ENCODE measurements at places on chromosomes 13 and 19.

- DNase-seq, result no peak
Measured at GRCh38 chr13:30659980-30660379, 42.3 kb downstream of the USPL1 start.

DNA sequence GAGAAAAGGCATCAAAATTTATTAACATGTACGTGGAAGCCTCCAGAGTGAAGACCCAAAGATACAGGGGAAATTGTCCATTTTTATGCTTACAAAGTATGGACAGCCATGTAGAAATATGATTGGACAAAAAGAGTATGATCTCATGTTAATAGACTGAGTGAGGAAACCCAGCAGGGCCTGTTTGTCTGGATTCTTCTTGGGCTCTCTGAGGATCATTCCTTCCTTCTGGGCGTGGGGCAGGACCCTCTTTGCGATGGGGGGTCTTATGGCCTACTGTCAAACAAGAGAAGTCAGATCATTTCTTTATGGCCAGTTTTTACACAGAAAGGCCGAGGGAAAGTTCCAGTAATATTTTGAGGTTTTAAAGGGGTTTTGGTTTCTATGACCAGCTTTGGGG lies 110.8 kb downstream of the ESD start:
- no peak for DNase-seq

DNA sequence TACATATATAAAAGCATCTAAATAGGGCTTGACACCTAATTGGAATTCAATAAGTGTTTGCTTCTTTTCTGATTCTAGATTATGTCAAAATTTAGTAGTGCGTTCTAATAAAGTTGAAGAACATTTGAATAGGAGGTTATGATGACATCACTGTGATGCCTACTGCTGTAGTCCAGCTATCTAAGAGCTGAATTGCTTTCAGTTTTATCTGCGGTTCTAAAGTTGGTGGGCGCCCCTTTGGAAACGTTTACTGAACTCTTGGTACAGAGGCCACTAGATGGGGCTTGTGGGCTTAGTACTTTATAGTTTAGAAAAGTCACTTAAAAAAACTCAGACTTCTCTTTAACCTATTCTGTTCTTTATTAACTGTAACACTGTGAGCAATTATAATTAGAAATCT lies 776.9 kb downstream of the GPC5 start:
- DNase-seq, result no peak

DNA sequence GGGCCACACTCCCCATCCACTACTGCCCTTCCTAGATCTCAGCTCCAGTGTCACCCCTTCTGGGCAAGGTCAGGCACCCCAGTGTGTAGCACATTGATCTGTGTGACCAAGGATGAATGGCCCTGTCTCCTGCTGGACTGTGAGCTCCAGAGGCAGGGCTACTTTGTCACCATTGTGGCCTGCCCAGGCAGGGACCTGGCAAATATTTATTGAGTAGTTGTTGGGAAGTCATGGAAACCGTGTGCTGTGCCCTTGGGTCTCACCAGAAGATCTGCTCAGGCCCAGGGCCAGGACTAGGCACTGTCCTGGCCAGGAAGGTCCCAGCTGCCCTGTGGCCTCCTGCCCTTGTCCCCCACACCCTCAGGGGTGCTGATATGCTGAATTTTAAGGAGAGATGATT lies 10.5 kb downstream of the NACC1 start:
- no peak for DNase-seq

DNA sequence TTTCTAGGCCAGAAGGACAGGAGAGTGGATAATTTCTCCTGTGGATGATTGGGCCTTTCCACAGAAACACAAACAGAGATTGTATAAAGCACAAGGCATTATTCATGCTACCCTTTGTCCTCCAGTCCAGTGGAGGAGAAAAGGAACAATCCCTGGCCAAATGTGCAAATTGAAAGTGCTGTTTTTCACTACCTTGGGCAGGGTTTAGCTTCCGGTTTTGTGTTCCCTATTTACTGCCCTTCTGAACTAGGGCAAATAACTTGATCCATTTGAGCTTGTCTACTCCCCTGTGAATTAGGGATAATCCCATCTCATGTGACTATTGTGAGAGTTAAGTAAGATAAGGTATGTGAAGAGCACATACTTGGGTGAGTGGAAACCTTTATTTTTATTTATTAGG lies 13.3 kb downstream of the PDX1 start:
- DNase-seq, result no peak

GRCh38 chr13:20161275-20161950 lies 561 bp upstream of the GJA3 start:
- no peak for DNase-seq

- DNase-seq, result no peak
Measured at GRCh38 chr19:55079400-55080038, 3.9 kb downstream of the EPS8L1 start.

- no peak for DNase-seq
Measured at GRCh38 chr19:10118960-10119359, 739 bp downstream of the EIF3G start.

DNA sequence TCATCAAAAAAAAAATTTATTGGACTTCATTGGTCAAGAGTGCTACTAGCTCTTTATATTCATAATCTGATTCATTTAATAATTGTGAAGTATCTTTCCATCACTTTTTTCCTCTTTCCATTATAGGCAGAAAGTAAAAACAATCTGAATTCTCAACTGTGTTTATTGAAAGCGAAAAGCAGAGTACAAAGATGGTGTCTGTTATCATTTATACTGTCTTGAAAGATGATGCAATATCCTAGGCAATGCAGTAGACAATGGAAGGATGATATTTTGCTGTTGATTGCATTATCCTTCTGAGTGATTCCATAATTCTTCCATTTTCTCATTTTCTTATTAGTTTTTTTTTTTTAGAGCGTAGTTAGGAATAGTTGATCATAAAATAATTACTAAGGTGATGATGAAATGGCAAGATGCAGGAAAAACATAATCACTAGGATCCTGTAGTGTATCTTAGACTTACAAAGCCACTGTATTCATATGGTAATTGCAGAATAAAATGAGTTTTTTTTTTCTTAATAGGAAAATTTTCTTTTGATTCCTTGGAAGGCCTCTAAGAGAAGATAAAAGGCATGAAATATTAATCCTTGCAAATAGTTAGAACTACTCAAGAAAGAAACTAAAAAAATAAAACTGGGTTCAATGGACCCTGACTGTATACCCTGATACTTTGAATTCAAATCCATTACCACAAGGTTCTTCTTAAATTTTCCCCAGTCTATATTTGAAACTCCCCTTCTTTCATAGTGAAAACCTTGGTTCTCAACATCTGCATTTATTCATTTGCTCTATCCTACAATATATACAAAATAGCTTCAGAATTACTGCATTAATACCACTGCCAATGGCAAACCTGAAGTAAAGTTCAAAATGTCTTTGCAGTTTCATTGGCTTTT lies 11.6 kb downstream of the URI1 start:
- no peak for DNase-seq

DNA sequence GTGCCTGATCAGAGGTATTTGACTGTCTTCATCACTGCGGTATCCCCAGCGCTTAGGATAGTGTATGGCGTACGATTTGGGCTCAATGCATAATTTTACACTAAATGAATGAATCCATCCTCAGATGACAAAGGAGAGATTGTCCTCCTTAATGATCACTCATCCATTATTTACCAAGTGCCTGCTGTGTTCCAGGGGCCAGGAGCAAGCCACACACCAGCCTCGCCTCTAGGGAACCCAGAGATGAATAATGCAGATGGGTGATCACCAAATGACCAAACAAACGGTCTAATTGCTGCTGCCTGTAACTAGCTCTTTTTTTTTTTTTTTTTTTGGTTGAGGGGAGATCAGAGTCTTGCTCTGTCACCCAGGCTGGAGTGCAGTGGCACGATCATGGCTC lies 5.9 kb upstream of the GPR32 start:
- no peak for DNase-seq

DNA sequence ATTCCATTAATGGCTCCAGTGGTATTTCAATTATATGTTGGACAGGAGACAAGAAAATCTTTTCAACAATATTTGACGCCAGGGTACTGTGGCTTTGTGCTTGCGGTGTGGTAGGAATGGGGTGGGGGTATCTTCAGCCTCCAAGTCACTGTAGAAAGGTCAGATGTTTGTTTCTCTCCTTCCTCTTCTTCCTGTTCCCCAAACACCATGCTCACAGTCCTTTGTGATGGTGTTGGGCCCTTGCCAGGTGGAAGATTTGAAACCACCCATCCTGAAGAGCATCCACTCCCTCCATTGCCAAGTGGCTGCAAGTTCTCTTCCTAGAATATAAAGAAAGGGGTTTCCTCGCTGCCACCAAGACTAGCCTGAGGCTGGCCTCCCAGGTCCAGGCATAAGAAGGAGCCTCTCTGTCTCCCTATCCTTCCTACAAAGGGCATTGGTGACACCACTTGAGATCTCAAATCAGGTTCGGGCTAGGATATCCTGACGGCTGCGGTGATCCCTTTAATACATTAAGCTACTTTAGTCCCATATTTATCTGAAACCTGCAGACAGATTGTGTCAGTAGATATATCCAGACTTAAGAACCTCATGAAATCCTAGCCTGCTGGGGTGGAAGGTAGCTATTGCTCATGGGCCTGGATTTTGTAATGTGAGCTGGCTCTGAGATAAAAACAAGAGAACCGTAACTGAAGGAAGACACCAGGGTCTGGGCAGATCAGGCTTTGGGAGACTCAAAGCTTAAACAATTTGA lies 64.3 kb upstream of the SIAH3 start:
- no peak for DNase-seq

DNA sequence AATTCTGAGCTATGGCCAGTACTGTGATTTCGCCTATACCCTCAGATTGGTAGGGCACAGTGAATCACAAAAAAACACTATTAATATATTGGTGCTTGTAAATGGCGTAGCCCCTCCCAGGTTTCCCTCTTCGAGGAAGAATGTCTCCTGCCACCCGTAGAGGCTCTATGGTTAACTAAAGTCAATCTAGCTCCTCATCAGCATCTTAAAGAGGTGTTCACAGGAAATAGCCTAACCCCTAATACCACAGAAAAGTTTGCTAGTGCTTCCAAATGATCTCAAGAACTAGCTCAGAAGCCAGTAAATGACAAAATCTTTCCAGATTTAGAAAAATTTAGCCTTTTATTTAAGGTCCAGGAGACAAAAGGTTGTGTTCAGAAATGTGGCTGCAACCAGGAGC lies 56.3 kb upstream of the DCT start:
- DNase-seq, result no peak

GRCh38 chr13:80371840-80372509 lies 31.0 kb upstream of the SPRY2 start:
- DNase-seq, result no peak

- DNase-seq, result no peak
Measured at GRCh38 chr13:88000239-88000638, 329.1 kb downstream of the SLITRK5 start.

DNA sequence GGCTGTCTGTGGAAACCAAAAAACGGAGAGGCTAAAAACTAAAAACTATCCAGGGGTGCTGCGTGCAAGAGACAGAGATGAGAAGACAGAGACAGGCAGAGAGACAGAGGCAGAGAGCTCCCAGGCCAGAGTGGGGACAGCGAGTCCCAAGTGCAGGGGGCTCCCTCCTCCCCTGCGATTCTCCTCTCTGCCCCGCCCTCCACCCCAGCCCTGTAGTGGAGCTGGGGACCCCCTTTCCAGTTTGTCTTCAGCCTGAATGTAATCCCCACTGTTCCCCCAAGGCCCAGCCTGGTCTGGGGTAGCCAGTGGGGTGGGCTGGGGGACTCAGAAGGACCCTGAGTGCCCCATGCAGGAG lies 2.0 kb downstream of the NFIC start:
- DNase-seq, result no peak

DNA sequence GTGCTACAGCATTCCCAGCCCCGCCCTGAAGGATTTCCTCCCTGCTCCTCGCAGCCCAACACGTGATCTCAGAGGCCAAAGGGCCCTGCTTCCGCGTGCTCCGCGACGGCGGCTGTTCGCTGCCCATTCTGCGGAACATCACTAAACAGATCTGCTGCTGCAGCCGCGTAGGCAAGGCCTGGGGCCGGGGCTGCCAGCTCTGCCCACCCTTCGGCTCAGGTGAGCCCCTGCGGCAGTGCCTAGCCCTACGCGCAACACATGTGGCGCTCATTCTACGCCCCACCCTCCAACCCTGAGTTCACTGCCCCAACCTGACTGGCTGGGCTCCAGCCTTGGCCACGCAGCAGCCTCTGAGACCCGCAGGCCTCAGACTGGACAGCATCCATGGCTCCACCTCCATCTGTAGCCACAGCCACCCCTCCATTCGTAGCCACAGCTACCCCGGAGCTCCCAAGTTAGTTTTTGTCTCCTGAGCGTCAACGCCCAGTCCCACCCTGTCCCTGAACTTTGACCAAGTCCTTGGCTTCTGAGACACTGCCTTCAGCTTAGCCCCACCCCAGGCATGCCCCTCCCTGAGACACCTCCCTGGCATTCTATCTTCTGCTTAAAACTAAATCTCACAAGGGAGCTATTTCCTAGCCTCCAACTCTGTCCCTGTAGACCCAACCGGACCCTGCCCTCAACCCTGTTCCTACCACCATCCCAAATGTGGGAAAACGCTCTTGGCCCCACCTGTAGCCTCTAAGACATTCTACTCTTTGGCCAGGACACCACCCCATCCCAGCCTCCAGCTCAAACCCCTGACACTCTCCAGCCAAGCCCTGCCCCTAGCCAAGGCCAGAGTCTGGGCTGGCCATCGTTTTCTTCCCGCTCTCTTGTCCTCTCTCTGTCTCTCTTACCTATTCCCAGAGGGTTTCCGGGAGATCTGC lies 6.4 kb downstream of the LTBP4 start:
- no peak for DNase-seq

DNA sequence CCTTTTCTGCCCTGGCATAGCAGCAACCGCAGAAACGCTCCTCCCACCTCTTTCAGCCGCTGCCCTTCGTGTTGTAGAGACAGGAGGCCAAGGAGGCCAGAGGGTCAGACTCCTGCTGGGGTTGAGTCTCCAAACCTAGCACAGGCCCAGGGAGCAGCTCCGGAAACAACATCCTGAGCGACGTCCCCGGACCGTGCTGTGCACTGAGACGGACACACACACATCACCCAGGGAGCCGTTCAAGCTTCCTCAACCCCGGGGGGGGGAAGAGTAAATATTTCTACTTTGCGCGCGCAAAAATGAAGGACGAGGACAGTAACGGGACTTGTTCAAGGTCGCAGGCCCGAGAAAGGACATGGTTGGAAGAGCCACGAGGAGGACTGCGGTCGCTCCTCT lies 657 bp downstream of the ZNF550 start:
- DNase-seq, result no peak

GRCh38 chr13:44989941-44990340 lies 603 bp downstream of the GPALPP1 start:
- no peak for DNase-seq

DNA sequence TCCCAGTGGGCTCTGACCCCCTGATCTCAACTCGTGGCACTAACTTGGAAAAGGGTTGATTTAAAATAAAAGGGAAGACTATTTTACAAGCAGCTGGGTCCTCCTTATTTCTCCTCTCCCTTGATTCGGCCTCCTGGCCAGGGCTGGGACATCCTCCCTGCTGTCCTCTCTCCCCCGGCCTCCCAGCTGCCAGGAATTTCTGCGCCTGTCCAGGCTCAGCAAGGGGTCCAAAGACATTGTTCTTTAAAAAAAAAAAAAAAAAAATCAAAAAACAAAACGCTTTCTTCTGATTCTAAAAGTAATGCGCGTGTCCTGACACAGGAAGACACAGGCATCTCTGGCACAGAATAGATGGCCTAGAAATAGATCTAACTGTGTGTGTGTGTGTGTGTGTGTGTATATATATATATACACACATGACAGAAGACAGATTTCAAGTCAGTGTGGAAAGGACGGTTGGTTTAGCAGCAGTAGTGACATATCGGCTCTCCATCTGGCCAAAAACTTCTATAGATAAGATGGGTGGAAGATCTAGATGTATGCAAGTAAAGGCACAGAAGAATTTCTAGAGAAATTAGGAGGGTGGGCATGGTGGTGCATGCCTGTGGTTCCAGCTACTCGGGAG lies 12.3 kb upstream of the LENG8 start:
- DNase-seq, result no peak
